ENCODE measurements at places on chromosomes 13 and 19.
A peak's percentile ranks its signal among the peaks of the same experiment; 100 is the strongest.

- DNase-seq, result no peak
These were observed 118.4 kb downstream of the COG6 start for GRCh38 chr13:39773833-39774232.

DNA sequence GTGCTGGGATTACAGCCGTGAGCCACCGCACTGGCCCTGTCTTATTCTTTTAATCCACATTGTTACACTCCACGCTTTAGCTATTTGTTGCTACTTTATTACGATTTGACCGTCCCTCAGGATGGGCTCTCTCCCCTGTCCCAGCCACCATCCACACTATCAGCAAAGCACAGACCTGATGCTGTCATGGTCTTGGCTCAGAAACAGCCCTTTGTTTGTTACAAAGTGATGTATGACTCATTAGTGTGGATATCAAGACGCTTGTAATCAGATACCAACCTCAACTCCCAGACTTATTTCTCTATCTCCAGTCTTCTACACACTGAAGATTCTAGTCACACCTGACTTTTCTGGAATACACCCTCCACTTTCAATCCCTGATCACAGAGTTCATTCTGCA lies 84.6 kb upstream of the FREM2 start:
- no peak for DNase-seq

GRCh38 chr13:106917024-106917571 lies 349.2 kb upstream of the ARGLU1 start:
- DNase-seq, result no peak

GRCh38 chr19:20078581-20079031 lies 806 bp downstream of the ZNF90 start:
- no peak for DNase-seq

DNA sequence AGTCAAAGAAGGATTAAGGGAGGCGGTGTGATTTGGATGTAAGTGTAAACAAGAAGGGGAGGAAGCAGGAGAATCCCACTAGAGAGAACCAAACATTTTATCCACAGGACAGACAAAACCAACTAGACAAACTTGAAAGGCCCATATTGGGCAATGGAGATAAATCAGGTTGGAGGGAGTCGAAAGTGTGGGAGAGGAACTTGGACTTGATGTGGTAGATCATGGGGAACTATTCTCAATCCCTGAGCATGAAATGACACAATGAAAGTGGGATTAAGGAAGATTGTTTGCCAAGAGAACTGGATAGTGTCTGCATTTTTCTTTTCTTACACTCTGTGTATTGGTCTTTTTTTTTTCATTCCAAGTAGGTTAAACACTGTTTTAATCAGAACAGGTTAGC lies 17.9 kb downstream of the GPR183 start:
- DNase-seq, result no peak

DNA sequence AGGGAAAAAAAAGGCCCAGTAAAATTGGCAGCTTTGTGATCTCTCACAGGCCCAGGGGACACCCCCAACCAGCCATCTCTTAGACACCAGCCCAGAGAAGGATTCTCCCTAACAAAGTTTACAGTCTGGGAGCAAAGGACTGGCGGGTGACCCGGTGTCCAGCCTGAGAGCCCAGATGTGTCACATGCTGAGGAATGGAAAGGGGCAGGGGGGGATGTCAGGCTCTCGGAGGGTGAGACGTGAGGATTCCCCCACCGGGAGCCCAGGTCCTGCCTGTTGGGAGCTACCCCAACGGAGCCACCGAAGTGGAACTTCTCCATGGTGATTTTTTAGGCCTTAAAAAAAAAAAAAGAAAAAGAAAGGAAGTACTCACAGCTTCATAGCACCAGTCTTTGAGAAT lies 4.8 kb upstream of the CTXN1 start:
- DNase-seq, result no peak

GRCh38 chr19:3985643-3986259 lies 488 bp upstream of the EEF2 start:
- no peak for DNase-seq

DNA sequence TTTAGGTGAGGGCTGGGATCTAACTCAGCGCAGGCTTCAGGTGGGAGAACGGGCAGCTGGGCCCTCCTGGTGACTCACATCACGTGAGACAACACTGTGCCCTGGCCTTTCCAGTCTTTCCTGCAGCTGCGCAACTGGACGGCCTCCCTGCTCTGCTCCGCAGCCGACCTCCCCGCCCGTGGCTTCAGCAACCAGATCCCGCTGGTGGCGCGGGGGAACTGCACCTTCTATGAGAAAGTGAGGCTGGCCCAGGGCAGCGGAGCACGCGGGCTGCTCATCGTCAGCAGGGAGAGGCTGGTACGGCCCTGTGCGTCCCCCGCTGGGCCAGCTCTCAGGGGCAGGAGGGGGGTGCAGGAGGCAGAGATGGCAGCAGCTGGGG lies 8.8 kb downstream of the SPPL2B start:
- no peak for DNase-seq

DNA sequence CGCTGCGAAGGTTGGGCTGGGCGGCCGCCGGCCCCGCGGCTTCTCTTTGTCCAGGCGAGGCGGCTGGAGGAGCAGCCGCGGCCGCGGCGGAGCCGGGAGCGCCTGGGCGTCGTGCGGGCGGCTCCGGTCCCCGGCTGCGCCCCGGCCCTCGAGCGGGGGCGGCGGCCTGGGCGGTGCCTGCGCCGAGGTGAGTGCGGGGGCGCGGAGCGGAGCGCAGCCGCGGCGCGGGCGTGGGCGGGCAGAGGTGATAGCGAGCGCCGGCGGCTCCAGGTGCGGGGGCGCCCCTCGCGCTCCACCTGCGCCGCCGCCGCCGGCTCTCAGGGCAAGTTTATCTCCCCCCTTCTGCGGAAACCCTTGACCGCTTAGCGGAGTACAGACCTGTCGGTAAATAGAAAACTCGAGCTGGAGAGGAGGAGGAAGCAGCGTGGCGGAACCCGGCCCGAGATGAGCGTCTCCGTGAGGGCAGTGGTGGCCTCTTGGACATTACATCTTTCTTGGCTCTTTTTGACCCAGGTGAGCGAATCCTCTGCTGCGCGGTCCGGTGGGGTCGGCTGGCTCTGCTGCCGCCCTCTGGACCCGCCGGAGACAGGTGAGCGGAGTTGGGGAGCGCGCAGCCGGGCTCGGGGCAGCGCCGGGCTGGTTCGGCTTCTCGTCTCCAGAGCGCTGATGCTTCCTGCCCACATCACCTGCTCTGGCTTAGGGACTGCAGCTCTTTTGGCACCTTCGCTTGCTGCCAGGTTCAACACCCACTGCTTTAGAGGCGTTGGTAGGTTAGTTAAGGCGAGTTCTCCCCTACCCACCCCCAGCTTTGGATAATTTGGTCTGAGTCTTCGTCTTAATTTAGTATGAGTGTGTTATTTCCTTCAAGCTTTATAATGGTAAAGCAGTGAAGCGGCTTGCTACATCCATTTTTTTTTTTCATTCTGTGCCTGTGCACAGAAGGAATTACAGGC lies at the start of gene MTUS2:
Gene MTUS2, plus strand, starts transcription at position 241 of the 953 bp plus-strand sequence.
- DNase-seq, result no peak

GRCh38 chr19:16229322-16229641 lies 31.6 kb downstream of the AP1M1 start:
- no peak for DNase-seq

GRCh38 chr13:39599012-39599411 lies 4.0 kb downstream of the LHFPL6 start:
- no peak for DNase-seq

- DNase-seq, result no peak
These were observed 8.6 kb downstream of the EFNB2 start for GRCh38 chr13:106526738-106527444.

DNA sequence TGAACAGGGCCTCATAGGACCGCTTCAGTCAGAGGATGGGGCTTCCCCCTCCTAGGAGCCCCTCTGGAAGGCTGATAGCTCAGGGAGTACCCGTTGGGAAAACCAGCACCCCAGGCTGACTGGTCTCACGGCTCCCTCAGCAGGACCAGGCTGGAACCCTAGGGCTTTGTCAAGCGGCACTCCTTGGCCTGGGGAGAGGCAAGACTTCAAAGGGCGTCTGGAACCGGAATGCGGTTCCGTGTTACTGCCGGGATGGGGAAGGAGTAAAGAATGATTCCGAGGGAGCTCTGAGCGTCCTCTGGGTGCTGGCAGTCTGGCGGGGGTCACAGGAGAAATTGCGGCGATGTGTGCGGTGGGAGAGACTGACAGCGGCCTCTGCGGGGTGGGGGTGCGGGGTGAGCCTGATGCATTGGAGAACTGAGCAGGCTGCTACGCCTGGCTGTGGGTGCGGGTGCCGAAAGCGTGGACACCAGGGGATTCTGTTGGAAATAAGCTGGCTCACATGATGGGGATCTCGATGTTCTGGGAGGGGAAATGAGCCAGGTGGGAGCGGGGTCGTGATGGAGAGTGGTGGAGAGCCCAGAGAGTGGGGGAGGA lies 1.9 kb downstream of the COX6B2 start:
- no peak for DNase-seq

GRCh38 chr13:25990801-25991200 lies 61.0 kb downstream of the SHISA2 start:
- no peak for DNase-seq

DNA sequence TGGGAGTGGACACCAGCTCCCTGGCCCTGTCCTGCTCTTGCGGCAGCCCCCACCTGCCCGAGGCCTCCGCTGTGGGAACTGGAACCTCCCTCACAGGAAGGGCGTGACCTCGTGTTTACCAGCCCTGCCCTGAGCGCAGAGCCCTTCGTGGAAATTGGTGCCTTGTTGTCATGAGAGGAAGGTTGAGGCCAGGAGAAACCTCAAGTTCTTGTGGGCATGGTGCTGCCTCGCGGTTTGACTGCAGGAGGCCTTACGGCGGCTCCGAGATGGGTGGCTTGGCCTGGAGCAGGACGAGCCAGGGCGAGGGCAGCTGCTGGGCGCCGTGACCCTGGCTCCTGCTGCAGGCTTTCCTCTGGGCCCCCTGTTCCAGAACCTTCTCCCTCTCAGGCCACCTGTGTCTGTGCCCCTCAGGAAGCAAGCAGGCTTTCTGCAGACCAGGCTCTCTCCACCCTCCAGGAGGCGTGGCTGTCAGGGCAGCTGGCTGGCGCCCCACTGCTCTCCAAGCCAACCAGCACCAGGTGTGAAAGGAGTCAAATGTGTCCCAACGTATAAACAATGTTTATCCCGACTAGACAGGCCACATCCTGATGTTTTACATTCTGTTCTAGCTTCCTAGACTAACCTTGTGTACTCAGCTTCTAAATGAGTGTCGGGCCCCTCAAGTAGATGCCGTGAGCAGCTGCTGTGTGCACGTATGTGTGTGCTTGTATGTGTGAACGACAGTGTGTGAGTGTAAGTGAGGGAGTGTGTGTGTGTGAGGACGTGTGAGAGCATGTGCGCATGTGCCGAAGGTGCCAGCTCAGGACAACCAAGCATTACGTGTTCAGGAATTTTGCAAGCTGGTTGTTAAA lies 10.4 kb upstream of the RASA3 start:
- DNase-seq, result no peak

- DNase-seq, result no peak
These were observed 160.8 kb upstream of the SERP2 start for GRCh38 chr13:44212633-44213396.

GRCh38 chr19:14048443-14049153 lies 13.3 kb downstream of the PALM3 start:
- DNase-seq, result peak; percentile 93

GRCh38 chr19:54431255-54431838 lies 16.1 kb downstream of the TTYH1 start:
- DNase-seq, result no peak

DNA sequence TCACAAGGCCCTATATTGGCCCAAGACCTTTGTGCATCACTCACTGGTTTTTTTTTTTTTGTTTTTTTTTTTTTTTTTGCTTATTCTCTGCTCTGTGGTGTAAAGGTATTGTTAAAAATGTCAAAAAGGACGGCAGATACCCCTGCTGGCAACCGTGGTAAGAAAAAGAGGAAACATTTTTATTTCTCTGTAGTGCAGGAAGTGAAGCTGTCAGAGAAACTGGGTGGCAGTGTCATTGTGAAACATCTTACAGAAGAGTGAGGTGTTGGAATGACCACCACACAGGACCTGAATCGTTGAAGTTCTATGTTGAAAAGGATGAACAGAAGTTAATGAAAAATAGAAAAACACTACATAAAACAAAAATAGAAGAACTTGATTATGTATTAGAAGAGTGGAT lies 346.4 kb downstream of the FGF9 start:
- DNase-seq, result peak; percentile 32

DNA sequence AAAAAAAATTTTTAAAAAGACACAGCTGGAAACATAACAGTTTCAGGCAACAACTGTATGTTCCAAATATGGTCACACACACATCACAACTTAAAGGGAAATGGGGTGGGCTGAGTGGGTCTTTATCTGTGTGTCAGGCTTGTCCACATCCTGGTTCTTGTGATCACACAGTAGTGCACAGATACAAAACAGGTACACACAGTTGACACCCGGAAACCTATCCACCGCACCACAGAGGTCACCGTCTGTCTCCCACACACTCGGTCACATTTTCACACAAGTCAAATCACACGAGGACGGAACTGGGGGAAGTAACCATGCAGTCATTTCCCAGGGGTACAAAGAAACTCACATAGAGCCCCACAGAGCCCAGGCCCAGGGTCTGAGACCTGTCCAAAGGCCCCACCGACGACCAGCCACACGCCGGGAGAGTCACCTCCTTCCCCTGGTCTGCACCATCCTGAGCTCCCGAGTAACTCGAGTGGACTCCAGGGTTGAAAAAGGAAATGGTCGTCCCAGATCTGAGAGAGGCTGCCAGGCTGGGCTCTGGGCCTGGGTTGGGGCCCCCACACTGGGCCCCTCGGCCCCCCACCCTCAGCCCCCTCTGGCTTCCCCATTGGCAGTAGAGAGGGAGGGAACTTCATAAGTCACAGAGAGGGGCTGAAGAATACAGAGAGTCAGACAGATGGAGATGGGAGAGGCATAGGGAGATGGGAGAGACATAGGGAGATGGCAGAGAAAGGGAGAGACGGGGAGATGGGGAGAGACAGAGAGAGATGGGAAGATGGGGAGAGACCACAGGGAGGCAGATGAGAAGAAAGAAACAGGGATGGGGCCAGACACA lies 1.3 kb upstream of the PPAN start:
- peak; percentile 51 for DNase-seq

DNA sequence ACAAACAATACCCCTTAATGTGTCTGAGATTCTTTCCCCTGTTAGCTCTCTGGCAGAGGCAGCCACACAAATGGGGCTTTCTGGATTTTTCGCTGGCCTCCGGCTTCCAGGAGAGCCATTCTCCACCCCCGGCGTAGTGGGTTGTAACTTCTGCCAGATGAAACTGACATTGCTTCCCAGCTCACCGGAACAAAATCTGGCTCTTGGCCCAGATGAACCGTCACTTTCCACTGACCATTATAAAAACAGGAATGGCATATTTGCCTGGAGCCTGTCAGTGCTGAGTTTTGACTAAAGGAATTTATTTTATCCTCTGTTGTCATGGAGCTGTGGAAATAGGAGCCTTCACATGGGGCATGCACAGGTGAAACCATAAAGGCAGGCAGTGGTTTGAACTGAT lies 120.6 kb upstream of the GPR12 start:
- DNase-seq, result no peak

GRCh38 chr19:5112681-5113575 lies 144.0 kb downstream of the KDM4B start:
- no peak for DNase-seq

DNA sequence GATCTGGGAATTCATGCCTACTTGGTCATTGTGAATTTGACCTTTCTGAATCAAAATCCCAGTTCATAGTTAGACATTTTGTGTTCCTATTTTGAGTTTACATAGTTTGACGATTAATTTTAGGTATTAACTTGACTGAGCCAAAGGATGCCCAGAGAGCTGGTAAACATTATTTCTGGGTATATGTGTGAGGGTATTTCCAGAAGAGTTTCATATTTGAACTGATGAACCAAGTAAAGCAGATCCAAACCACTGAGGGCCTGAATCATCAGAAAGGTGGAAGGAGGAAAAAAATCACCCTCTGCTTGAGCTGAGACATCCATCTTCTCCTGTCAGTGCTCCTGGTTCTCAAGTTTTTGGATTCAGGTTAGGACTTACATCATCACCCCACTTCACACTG lies 116.6 kb downstream of the CYSLTR2 start:
- no peak for DNase-seq

All from inflammatory macrophage treated with lipopolysaccharide for 1 hour (primary cell).